Heart left ventricle (tissue), 16 donors: ENCODE measurements at places on chromosomes 4 and X. TPM values are rescaled to one million over a fixed set of nuclear protein-coding genes. Genes with fewer than 3 reads are reported as not detected.

Gene NPY2R
- not detected for total RNA-seq

Gene CDS1
- total RNA-seq, result 0.93 TPM

Gene LRIT3
- total RNA-seq, result not detected

Gene ESX1
- total RNA-seq, result not detected

Gene INPP4B
- total RNA-seq, result 21.9 TPM

Gene TMSB15C
- not detected for total RNA-seq

Gene IDUA
- 17.4 TPM for total RNA-seq

DNA sequence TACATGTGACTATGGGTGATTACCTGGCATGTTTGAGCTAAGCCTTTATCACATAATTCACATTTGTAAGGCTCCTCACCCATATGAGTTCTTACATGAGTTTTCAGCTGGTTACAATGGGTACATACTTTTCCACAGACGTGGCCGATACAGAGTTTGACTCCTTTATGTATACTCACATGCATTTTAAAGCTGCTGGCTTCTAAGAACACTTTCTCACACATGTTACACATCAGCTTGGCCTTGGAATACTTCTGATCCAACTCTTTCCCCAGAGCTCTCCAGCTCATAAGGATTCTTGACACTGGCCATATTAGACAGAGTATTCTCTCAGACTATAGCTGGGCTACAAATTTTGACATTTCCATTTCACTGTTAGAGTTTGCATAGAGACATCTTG, 66.3 kb downstream of the TAB3 start:
- no peak for DNase-seq

- DNase-seq, result no peak
Measured at GRCh38 chr4:179095585-179096221, 1653.5 kb upstream of the AGA start.

GRCh38 chrX:109684136-109684535, 48.9 kb downstream of the ACSL4 start:
- DNase-seq, result no peak

DNA sequence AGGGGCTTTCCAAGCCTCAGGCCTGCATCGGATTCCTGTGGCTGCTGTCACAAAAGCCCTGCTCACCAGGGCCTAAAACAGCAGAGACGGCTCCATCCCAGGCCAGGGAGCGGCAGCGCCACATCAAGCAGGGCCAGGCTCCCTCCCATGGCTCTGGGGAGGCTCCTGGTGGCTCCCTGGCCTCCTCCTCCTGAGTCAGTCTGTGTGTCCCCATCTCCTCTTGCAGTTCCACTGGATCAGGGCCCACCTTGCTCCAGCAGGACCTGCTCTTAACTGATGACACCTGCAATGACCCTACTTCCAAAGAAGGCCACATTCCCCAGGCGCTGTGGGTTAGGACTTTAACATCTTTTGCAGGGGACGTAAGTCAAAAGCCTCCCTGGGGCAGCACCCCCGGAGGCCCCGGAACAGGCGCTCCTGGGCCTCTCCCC, 51.9 kb downstream of the CPZ start:
- peak; percentile 23 for DNase-seq

DNA sequence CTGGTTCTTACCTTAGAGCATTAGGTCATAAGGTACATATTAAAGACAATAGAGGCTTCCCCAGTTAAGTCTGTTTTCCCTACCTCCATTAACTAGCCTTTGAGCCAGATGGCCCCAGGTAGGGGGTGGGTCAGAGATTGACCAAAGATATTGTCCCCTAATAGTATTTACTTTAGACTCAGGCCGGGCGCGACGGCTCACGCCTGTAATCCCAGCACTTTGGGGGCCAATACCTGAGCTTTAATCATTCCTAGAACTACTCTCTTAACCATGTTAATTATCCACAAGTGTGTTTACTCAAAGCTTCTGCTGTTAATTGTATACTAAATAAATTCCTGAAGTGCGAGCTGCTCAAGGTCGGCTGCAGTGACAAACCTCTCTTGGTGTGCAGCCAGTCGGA, 28.0 kb upstream of the AMBN start:
- DNase-seq, result no peak

- no peak for DNase-seq
Measured at GRCh38 chr4:61493041-61493440, 292.9 kb downstream of the ADGRL3 start.

DNA sequence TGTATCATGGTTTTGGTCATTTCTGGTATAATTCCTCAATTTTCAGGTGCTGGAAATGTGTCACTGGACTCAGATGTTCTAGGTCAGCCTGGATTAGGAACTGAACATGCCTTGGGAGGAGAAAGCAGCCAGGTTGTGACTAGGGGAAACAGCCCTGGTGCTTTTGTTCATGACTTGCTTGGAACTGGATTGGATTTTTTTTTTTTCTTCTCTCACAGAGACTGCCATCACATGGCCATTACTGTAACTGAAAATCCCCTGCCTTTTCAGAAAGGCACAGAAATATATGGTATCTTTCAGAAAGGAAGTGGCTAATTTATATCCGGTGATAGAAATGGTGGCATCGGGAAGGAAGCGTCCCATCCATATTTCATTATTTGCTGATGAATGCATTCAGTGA, 34.6 kb downstream of the SEPTIN11 start:
- no peak for DNase-seq

DNA sequence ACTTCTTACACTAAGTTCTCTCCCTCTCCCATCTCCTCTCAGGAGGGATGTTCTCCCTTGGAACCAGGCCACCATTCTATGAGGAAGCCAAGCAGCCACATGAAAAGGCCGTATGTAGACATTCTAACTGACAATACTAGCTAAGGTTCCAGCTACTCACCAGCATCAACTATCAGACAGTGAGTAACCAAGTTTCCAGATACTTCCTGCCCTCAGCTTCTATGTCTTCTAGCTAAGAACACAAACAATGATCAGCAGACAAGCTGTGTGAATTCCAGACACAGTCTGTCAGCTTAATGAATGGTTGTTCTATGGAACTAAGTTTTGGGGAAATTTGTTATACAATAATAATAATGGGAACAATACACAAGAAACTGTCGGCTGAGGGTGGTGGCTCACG, 50.8 kb downstream of the SMIM14 start:
- DNase-seq, result no peak

GRCh38 chr4:110635163-110635865, 12.4 kb upstream of the PITX2 start:
- no peak for DNase-seq

DNA sequence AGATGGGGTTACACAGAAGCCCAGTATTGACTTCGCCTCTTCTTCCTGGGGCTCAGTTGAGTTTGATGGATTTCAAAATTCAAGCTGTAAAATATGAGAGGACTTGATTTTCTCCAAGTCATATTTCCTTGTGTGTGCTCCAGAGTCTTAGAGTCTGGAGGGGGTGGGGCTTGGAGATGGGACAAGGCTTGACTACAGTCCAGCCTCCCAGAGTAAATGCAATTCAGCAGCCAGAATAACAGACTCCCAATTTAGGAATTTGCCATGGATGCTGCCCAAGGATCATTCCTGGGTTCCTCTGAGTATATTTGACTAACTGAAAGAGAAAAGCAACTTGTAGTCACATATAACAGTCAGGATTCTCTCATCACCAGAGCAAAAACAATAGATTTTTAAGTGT, 53.7 kb upstream of the RBPJ start:
- no peak for DNase-seq

- no peak for DNase-seq
Measured at GRCh38 chrX:135328421-135329005, 19.2 kb downstream of the ETDC start.

DNA sequence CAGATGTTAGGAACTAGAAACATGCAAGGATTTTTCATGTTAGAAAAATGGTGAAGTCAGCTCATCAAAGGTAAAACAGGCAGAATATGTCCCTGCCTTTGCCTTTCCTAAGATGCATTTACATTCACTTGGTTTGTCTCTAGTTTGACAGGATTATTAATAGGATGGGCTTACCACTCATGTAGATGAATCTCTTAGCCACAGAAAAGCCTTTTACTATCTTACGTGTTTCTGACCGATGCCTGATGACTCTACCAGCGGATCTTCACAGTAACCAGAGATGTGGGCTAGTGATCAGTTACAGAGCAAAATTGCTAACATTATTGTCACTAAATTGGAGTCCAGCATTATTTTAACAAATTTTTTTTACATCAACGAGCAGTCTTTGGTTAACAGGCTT, 187.6 kb downstream of the MAML3 start:
- DNase-seq, result no peak

GRCh38 chrX:2316534-2316933, 184.2 kb downstream of the DHRSX start:
- no peak for DNase-seq

DNA sequence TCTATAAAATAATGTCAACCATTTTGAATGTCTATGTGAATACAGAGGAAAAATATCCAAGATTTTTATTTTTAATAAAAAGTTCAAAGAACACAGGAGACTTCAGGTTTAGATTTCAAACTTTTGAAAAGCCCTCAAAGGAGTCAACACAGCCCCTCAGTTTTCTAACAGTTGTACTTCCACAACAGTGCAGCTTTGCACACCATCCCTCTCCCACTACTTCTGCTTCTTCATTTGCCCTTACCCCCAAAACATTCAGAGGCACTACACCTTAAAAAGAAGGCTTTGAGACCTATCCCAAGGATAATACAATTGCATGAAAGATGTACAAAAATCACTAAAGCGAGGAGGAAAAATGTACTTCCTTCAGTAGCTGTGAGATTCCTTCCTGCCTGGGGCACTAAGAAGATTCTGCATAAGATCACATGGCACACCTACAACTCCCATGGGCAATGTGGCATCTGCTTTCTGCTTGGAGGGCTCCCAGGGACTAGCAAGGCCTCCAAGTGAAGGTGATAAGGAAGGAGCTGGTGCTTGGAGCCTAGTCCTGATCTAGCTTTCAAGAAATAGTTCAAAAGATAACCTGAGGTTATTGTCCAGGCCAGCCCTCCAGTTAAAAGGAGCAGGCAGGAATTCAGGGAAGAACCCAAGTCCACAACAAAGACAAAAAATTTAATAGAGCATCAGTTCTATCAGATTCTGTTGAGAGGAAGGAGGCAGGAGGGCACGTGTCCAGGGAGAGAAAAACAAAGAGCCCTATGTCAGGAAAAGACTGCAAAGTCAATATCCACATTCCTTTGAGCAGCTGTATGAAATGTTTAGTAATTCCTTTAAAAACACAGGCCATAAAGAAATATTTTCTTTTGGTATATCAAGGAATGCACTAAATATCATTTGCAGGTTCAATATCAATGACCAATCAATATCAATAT, 19.1 kb downstream of the ARAP2 start:
- no peak for DNase-seq

DNA sequence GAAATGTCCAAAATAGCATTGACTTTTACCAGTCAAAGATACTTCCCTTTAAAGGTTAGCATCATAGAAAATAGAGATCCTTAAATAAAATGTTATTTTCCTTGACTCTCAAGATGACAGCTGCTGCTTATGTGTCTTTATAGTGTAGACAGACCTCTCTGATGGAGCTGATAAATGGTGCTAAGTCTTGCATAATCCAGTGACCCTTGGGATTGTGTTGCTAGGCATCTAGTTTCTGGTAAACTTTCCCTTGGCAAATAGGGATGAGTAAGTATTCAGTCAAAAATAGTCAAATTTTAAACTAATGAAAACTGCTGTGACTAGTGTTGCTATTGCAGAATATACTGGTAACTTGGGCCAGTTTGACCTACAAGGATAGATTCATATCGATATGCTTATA, 53.6 kb downstream of the MBNL3 start:
- no peak for DNase-seq

DNA sequence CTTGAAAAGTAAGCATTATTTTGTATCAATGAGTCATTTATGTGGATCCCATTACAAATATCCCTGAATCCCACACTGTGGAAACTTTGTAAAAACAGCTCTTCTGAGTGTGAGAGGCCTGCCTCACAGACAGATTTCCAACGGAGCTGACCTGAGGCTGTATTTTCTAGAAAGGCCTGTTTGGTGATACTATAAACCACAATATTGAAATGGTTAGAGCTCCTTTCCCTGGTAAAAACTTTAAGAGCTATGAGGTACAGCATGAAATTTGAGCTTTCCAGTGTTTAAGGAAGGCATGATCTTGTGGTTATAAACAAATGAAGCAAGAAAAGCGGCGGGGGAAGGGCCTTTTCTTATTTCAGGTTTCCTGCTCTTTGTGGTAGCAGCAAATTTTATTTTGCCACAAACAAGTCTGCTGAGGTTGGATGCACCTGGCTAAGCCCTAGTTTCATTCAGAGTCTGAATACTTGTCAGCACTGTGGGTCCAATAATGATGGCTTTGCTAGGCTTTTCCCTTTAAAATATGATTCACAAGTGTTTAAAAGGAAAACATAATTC, 86.8 kb upstream of the ETNPPL start:
- no peak for DNase-seq

DNA sequence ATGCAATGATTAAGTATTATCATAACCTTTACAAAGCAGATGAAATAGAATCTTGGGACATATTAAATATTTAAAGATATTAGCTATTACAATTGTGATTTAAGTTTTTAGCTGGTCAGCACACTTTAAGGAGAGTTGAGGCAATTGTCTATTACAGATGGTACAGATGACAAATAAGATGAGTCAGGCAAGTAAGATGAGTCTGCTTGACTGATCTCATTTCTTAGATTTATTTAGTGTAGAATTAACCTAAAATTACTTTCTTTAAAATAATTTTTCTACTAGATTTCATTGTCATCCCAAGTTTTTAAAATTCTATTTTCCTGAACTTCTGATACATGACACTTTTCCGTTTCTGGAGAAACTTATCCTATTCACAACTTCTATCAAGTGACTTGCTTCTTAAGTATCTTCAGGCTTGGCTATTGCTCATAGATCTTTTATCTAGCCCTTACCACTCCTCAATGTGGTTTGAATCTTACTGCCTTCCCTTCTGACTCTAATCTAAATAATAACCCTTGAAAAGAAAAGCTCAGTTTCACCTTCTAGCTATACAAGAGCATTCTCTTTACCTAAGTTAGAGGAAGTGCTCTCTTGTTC, 32.9 kb downstream of the CXCL1 start:
- no peak for DNase-seq

- DNase-seq, result no peak
Measured at GRCh38 chr4:3263053-3263875, 14.3 kb downstream of the MSANTD1 start.

- DNase-seq, result no peak
Measured at GRCh38 chr4:173165706-173166105, 2.9 kb upstream of the GALNT7 start.

DNA sequence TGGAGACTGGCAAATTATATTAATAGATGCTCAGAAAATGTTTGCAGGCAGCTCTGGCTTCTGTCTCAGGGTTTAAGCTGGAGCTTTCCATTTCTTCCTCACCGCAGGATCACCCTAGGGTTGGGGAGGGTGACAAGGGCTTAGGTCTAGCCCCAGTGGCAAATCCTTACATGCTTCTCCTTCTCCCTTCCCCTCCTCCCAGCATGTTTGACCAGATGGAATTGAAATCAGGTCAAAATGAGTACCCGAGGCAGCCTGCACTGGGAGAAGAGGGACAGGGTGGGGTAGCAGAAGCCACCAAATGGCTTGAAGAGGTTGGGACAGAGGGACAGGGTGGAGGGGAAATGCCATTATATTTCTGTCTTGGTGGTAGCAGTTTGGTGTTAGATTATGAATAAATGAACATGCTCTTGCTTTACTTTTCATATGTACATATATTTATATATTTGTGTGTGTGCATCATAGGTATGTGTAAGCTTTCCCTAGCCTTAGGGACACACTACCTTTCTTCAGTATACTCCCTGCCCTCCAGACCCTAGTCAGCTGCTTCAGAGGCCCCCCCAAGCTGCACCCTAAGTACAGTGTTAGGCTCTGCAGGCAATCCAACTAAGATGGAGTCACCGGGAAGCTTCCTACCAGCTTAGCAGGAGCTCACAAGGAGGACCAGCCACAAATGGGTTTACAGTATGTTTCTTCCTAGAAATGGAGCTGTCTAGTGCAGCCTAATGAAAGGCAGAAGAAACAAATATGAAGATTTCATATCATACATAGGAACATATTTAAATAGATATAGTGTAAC, 1.8 kb downstream of the TMEM35A start:
- no peak for DNase-seq
